Motor neuron (in vitro differentiated cells): ENCODE measurements at places on chromosomes 11 and 22.

DNA sequence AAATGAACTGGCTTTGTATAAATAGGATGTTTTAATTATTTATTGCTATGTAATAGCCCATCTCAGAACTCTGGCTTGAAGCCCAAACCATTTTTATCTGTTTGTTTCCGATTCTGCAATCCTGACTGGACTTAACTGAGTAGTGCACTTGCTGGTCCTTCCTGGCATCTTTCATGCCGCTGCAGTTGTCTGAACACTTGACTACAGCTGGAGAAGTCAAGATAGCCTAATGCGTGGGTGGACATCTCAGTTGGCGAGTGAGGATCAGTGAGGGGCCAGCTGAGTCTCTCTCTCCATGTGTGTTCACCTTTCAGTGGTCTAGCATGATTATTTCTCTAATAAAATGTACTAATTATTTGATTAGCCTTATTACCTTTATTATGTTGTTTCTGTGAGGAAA, 105.8 kb downstream of the PRMT3 start:
- ATAC-seq: no peak

GRCh38 chr22:49941507-49942316, 18.9 kb upstream of the PIM3 start:
- no peak for ATAC-seq

- ATAC-seq: peak; percentile 87
Observed at GRCh38 chr22:37178350-37179125, 9.5 kb downstream of the C1QTNF6 start.

DNA sequence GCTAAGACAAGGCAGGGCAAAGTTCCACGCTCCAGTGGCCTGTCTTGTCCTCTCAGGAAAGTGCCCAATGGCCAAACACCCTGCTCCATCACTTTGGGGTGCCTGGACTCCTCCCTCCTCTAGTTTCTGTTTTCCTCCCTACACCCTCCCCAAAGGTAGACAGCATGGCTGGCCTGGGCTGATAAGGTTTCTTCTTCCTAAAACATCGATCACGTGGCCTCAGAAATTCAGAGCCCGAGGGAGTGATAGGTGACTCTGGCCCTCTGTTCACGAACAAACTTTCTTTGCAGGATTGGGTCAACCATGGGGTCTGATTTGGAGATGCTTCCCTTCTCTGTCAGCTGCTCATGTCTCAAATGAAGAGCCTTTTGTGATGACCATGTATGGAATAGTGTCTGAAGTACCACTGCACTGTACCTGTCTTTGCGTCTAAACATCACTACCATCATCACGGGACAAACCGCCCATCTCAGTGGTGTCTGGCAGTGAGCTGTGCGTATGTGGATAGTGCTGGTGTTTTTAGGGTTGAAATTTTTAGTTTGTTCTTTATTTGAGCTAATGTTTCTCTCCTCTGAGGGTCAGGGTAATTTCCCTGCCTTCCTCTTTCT, 6.1 kb downstream of the MICAL2 start:
- no peak for ATAC-seq

DNA sequence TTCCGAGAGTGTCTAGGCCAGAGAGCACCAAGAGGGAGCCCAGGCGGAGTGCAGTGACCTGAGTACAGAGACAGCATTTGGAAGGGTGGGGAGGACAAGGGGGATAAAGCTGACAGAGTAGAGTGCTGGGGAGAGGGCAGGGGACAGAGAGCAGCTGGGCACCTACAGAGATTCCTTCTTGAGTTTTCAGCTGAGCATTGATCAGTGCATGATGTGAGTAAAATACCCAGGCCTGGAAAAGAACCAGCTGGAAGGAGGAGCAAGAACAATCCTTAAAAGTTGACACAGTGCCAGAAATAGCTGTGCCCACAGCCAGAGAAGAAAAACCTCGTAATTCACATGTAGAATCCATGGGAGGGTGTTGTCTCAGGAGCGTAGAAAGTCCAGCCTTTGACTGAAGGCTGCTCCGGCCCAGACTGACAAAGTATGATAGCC, 33.9 kb upstream of the PANX2 start:
- peak; percentile 22 for ATAC-seq

DNA sequence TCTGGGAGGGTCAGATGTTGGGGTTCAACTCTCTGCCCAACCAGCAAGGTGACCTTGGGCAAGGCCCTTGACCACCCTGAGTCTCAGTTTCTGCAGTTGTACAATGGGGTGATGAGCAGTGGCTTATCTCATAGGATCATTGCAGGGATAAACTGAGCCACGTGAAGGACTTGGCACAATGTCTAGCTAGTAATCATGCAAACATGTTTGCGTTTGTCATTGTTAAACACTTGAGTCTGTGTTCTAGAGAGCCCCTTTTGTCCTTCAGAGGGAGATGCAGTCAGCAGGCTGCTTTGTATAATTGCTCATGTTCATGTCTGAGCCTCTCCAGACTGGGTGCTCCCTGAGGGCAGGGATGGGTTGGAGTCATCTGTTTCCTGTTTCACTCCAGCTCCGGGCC, 15.8 kb downstream of the CD82 start:
- ATAC-seq: no peak

DNA sequence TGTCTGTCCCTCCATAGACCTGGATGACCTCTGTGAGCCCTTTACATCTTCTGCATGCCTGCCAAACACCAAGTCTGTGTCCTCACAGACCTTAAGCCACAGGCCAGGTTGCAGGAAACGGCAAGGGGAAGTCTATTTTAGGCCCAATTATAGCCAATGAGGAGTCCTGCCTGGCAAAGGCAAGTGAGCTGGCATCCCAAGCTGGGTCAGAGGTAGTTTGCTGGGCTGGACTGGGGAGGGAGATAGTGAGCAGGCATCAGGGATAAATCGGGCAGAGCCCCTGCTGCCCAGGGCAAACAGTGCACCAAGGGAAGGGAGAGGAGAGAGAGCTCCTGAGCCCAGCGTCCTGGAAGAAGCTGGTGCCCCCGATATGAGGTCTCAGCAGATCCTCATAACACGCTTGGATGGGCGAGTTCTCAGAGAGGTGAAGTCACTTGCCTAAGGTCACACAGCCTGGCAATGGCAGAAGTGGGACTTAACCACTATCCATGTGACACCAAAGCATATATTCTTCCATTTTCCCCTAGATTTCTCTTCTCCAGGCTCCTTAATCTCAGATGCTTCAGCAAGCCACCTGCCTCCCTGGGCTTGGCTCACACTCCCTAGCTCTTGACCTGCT, 3.7 kb upstream of the RELT start:
- no peak for ATAC-seq

DNA sequence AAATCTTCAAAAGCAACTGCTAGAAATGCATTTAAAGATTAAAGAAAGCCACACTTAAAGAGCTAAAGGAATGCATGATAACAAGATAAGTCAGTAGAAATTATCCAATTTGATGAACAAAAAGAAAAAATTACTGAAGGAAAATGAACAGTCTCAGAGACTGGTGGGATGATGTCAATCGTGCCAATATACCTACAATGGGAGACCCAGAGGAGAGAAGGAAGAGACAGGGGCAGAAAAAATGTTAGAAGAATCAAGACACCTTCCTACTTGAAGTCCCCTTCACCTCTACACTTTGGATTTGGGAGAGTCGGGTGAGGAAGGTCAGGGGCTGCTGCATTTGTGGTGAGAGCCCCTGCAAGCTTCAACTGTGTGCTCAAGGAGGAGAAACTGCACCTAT, 216.3 kb downstream of the BUD13 start:
- no peak for ATAC-seq

GRCh38 chr11:100719362-100719761, 32.3 kb downstream of the ARHGAP42 start:
- ATAC-seq: peak; percentile 93

DNA sequence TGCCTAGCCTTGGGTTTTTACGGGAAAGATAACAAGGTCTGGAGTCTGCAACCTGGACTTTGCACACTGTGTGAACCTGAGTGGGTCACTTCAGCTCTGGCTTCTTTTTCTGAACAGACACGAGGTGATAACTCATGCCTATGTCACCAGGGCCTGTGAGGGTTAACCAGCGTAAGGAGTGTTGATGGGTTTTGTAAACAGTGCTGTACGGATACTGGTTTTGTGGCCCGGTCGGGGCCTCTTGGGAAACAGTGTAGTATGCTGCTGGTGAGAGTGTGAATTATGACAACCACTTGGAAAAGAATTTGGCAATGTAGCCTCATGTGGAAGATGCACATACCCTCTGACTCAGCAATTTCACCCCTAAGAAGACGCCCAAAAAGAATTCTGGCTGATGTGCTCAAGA, 266.8 kb downstream of the MN1 start:
- ATAC-seq: no peak

DNA sequence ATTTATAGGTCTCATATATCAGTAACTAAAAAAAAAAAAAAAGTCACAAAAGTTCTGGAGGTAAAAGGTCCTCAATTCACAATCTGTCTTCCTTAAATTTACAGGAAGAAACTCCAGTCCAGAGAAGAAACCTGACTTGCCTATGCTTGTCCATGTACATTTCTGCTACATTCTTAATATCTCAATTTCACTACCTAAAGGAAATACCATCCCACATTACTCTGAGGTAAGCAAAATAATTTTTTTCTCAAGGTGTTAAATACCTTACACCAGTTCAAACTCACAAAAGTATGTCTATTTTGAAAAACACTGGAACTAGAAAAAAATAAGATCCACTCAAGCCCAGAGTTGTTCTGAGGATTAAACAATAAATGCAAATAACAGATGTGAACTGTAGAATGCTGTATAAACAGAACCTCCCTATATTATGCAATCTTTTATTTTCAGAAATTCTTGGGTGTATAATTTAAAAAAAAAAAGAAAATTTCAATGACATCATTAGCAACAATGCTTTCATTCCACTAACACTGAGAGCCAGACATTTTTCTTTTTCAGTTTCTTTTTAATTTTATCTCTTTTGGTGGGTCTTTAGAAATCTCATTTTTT, 49.9 kb upstream of the GDPD4 start:
- ATAC-seq: no peak

DNA sequence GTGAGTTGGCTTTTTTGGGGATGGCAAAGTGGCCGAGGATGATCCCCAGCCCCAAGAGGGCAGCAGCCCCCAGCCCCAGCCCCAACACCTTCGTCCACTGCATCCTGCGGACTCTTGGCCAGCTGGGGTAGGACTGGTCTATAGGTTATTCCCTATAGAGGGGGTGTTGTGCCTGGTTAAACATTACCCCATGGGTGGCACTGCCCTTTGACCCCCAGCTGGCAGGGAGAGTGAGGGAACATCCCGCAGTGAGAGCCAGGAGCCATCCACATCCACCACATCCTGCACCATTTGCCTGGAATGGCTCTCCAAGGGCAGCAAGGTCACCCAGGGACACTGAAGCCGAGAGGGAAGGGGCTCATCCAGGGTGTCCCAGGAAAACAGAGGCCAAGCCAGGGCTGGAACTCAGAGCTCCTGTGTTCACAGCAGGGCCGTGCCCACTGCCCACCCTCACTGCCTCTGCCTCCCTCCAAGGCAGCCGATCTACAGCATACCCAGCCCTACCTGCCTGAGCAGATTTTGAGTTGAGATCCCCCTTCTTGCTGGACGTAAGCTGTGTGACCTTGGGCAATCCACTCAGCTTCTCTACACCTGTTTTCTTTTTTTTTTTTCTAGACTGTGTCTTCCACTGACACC, at the start of gene NAALADL1:
TSS of gene NAALADL1 (minus strand) at position 135 of the 636 bp plus-strand sequence. CDS start at position 103, 32 bp downstream.
- no peak for ATAC-seq

DNA sequence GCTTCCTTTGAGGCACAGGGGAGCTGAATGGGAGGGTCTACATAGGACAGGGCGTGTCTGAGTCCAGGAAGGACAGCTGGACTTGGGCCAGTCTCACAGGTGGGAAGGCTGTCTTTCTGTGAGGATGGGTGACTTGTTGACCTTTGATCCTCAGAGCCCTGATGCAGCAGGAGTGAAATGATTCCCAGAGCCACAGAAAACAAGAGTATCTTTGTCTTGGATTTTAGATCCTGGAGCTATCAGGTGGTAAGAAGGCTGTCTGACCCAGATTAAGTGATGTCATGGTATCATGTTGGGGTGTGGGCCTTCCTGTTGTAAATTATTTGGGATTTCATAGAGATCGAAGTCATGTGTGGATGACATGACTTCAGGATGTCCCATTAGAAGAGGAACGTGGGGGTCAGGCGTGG, 15.0 kb downstream of the PTPRJ start:
- no peak for ATAC-seq

- ATAC-seq: peak; percentile 1
Observed at GRCh38 chr11:87038235-87038977, 672 bp downstream of the TMEM135 start.
